Forelimb muscle (tissue), 1 donor: ENCODE measurements at places on chromosomes 5 and 9. TPM values are rescaled to one million over a fixed set of nuclear protein-coding genes. Genes with fewer than 3 reads are reported as not detected.

EIF4E1B gene
- not detected for polyA plus RNA-seq

IRX1 gene
- polyA plus RNA-seq, result 0.28 TPM

C9orf50 gene
- 0.23 TPM for polyA plus RNA-seq

GABRA1 gene
- polyA plus RNA-seq, result not detected

UGT3A1 gene
- polyA plus RNA-seq, result 36.1 TPM

HEMGN gene
- 3.5 TPM for polyA plus RNA-seq

PCDHGA3 gene
- 1.1 TPM for polyA plus RNA-seq

LTC4S gene
- 2.0 TPM for polyA plus RNA-seq

FST gene
- polyA plus RNA-seq, result 26.2 TPM

SELENOP gene
- 98.3 TPM for polyA plus RNA-seq

ERAP2 gene
- polyA plus RNA-seq, result 7.9 TPM

ADAMTS12 gene
- 16.8 TPM for polyA plus RNA-seq

KIF4B gene
- polyA plus RNA-seq, result 0.06 TPM

PCDHB14 gene
- 6.3 TPM for polyA plus RNA-seq

MED22 gene
- 23.0 TPM for polyA plus RNA-seq

N4BP3 gene
- polyA plus RNA-seq, result 24.9 TPM

DNA sequence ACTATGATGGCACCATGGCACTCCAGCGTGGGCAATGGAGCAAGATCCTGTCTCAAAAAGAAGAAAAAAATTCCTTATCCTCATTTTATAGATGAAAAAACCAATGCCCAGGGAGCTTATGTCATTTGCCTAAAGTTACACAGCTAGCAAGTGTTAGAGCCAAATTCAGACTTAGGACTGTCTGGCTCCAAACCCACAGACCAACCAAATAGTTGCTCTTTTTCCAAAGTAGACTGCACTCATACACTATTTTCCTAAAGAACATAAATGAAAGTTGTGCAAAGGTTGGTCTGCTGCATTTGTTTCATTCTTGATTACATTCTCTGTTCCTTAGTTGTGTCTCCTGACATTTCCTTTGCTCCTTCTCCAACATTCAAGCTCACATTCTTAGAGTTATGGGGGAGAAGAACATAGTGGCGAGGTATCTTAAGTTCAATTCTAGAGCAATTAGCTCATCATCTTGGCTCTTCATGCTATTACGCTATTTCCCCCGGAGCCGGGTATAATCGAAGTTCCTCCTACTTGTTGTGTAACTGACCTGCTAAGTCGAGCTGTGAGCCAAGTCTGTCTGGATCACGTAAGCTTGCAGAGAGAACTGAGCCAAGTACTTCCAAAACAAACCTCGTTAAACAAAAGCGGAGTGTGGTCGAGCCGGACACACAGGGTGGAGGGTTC lies 138.3 kb downstream of the RFK start:
- DNase-seq, result peak; percentile 78

- DNase-seq, result no peak
Measured at GRCh38 chr9:98533132-98533531, 175.6 kb downstream of the GABBR2 start.

- DNase-seq, result no peak
Measured at GRCh38 chr9:95742821-95743220, 132.7 kb upstream of the ERCC6L2 start.

DNA sequence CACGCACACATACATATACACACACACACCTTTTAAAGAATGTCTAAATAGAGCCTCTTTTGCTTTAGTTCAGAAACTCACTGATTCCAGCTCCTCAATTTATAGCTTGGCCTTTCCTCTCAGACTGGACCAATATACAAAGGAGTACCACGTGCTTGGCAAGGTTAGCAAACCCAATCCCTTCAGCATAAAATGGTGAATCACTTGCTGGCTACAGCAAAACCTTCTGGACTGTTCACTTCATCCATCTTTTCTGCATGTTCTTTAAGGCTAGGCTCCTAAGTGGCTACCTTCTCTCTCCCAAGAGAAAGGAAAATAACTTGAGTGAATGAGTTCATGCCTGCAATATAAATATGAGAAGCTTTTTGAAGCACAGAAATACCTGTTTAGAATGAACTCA lies 109.7 kb downstream of the LPAR1 start:
- no peak for DNase-seq

DNA sequence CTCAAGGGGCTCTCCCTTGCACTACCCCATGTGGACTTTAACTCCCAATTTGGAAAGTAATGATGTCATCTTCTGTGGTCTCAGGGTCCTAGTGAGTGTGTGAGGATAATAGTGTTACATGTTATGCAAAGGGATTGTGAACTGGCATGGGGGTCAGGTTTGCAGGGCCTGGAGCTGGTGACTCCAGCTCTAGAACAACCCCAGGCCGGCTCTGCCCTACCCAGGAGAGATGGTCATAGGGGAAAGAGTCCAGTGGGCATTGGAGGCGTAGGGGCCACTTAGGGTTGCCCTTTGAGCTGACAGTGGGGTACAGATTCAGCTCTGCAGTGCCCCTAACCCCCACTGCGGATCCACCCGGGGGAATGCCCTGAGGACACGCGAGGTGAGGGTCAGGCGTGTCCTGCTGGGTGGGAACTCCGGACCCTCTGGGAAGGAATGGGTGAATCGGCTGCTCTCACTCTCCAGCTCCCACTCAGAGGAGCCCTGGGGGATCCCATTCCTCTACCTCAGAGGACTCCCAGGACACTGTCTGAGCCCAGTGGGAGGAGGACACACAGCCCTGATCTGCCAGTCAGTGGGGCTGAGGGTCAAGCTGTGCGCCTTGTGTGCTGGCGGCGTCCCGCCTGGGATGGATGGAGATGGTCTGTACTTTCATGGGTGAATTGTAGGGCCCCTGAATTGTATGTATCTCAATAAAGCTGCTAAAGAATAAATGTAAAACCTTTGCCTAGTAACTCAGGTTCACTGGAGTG lies 2.5 kb upstream of the NKD2 start:
- no peak for DNase-seq

- DNase-seq, result no peak
Measured at GRCh38 chr5:124823380-124823779, 76.9 kb upstream of the ZNF608 start.

DNA sequence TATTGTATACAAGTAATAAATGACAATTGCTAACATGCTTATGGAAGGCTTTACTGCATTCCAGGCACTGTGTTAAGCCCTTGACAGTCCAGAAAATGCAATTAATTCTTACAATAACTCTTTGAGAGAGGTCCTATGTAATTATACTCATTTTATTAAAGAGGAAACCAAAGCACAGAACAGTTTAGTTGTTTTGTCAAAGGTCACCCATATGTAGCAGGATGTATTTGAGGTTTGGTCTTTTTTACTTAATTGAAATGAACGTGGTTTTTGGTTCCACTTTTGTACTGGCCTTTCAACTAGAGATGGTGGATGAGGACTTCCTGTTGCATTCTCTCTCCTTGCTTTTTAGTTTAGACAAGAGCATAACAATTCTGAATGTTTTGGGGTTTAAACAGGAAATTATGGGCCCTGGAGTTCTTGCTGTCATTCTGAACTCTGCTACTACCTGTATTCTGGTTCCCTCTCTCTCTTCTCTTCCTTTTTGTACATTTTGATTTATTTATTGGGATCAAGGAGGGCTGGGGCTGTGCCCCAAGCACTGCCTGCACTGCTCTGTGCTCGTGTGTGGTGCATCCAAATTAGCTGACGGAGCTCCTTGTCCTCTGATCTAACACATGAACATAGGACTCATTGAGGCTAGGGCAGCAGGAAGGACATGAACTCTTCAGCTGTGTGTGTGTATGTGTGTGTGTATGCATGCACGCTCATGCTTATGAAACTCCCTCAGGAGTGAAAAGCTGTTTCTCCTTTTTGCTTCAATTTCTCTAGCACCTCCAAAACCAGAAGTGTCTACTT lies 47.4 kb downstream of the SLC28A3 start:
- DNase-seq, result no peak

- no peak for DNase-seq
Measured at GRCh38 chr9:115972362-115972761, 181.2 kb upstream of the PAPPA start.

DNA sequence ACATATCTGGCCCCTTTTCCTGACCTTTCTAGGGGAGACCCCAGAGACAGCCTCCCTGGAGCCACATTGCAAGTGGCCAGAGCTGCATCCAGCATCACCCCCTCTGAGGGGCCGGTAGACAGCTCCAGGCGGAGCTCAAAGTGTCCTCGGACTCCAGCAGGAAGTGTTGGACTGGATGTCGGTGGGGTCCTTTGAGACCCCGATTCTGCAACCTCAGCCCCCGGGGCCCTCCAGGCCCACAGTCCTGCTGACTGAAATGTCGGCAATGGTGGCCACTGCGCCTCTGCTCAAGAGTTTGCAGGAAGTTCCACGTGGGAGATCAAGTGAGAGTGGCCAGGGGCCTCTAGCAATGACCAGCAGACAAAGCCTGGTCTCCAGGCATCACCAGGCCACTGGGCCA lies 115.9 kb upstream of the FOXD4L5 start:
- no peak for DNase-seq

DNA sequence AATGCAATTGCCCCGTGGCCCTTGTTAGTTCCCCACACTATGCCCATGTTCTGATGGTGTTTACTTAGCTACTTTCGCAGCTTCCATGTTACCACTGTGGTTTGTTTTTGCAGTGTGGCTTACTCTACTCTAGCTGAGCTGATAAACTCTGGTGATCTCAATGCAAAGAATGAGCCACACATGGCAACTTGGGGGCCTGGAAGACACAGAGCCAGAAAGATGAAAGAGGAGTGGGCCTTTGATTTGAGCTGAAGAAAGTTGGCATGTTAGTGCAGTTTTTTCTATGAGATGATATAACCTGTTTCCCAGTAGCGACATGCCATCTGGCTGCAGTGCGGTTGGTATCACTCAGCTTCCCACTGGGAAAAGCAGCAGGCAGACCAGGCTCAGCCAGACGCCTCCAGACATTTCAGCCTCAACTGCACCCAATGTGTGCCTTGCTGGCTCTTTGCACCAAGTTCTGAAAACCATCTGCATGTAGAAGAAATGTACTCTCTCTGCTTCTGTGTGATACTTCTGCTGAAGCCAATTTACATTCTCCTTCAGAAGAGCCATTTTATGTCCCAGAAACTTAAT lies 329.4 kb downstream of the ARHGEF28 start:
- DNase-seq, result no peak

DNA sequence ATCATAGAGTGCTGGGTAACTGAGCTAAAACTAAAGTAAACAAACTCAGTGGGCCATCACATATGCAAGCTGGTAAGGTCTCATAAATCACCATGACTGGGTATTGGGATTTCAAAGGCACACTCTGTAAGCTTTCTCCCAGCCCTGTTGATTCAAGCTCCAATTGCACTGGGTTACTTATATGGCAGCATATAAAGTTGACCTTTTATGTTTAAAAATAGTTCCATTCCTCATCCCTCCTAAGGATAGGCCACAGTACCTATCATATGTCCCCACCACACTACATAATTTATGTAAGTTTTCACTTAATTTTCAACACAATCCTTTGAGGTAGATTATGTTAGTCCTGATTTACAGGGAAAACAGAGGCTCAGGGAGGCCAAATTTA lies 438.4 kb downstream of the RAB3C start:
- no peak for DNase-seq

- DNase-seq, result no peak
Measured at GRCh38 chr5:177317959-177318377, 6.3 kb upstream of the MXD3 start.

DNA sequence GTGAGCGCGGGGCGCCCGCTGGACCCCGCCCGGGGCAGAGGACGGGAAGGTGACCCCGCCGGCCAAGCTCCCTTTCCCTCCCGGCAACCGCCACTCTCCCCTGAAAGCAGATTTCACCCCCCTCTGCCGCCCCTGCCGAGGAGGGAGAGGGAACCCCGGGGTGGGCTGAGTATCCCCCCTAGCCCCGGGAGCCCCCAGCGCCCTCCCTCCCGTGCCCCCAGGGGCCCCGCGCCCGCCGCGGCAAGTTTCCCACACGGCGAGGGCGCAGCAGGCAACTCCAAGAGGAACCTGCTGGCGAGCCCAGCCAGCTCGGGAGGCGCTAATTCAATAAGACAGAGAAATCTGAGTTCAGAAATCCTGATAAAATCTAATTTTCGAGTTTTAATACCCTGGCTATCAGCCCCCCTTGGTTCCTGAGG lies 1.6 kb downstream of the NTNG2 start:
- DNase-seq, result no peak

- DNase-seq, result no peak
Measured at GRCh38 chr9:110846215-110846614, 177.6 kb downstream of the MUSK start.

DNA sequence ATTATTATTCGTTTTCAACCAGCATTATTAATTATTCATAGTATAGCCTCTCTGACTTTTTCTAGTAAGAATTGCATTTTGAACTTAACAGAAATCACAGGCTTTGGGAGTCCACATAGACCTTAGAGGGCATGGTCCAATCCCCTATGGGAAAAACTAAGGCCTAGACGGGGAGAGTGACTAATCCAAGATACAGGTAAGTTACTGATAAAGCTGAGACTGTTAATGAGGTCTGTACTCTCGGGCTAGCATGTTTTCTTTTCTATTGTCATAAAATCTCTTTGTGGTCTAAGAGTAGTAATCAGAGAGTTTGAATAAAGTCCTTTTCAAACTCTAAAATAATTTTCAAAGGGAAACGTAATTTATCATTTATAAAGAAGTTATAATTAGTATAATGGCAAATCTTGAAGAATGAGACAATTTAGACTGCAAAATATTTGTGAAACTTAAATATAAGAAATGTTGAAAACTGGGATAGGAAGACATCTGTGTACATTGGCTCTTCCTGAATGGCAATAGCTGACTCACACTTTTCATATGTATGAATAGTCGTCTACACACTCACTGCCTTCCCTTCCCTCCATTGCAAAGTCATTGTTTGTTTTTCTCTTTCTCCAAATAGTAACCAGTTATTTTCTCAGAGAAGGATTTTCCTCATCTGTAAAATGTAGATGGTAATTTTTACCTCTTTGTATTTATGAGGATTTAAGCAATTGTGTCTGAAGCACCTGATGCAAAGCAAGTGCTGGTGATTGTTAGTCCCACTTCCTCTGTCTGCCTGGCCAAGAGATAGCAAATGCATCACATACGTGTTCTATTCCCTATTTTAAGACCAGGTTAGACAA lies 207.9 kb upstream of the CD180 start:
- DNase-seq, result no peak

DNA sequence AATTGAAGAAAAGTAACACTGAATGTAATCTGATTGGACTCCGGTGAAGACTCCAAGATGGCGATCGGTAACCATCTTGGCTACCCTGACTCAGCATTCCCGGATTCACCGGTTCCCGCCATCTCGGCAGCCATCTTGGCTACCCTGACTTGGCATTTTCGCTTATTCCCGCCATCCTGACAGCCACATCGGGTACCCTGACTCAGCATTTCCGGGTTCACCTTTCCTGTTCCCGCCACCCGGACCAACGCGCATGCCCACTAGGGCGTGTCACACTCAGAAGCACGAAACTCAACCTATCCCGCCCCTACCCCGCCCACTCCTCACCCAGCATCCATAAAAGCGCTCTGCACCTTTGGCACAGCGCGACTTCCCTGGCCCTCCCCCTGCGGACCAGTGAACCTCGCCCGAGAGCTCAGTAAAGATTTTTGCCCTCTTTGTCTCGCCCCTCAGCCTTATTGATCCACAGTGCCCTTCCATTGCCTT lies 17.2 kb downstream of the SPTLC1 start:
- DNase-seq, result no peak
